Osteoblast (primary cell): ENCODE measurements at places on chromosomes 2 and 18.

- DNase-seq = no peak
Measured at GRCh38 chr18:74430806-74431571, 26.1 kb downstream of the DIPK1C start.

DNA sequence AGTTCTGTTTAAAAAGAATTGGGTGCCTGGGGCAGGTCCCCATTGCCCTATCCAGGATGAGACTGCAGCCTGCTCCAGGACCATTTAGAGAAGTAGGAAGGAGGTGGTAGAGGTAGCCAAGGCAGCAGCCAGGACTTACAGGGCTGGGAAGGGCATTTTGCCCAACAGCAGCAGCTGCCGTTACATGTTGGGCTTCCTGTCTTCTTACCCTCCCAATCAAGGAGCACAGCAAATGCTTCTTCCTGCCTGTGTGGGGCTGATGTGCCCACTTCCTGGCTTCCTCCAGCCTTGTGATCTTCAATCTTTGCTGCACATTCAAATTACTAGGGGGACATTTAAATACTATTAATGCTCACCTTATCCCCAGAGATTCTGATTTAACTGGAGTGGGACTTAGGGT lies 112.0 kb downstream of the QPCT start:
- DNase-seq = no peak

DNA sequence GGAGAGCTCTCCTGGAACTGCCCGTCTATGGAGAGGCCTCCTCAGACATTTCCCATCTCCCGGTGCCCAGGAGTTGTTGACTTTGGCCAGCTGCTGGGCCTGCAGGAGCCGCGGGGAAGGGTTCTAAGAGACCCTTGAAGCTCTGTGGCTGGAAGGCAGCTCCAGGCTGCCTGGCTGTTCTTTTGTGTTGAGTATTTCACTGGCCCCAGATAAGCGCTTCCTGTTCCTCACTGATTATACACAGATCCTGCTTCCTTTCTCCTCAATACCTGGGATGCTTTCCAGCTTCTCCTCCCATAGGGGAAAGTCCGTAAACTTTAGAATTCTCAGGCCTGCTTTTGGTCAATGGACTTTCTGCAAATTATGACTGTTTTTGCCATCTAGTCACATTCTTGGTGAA lies 57.8 kb downstream of the TGOLN2 start:
- peak; percentile 62 for DNase-seq

- DNase-seq = no peak
Measured at GRCh38 chr18:59172664-59173249, 33.1 kb downstream of the SEC11C start.

DNA sequence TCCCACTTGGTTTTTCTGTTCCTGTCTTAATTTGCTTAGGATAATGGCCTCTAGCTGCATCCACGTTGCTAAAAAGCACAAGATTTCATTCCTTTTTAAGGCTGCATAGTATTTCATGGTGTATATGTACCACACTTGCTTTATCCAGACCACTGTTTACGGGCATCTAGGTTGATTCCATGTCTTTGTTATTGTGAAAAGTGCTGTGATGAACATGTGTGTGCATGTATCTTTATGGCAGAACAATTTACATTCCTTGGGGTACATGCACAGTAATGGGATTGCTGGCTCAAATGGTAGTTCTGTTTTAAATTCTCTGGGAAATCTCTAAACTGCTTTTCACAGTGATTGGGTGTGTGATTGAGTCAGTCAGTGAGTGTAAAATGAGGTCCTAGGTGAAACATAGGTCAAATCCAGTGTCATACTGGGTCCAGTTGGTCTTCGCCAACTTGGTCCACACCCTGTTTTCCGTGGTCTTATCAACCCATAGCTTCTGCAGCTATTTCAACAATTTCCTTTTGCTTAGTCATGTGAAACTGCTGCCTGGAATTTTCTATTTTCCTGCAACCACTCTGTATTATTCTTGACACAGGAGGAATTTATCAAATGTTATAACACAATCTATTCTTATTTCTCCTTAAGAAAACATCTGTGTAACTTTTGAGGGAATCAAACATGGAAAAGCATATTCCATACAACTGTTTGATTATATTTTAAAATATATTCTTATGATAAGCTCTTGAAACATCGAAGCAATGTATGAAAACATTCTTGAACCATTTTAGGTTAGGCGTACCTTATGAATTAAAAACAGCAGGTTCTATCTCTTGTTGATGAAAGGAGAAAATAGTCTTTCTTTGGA lies 82.9 kb downstream of the ADCYAP1 start:
- DNase-seq = peak; percentile 26

DNA sequence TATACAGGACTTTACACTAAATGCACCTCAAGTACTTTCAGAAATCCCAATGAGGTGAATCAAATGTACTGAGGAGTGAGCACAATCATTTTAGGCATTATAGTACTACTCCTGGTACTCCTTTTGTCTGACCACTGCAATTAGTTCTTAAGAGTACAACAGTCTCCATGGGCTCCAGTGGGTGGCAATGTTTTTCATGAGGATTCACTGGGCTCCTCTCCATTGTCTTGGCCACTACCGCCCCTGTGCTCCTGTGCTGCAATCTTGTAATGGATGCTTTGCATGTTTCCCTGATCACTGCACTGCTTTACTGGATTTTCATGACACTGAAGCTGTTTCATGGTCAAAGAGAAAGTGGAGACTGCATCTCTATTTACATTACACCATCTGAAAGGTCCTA lies 268.5 kb upstream of the ZSWIM2 start:
- no peak for DNase-seq
